Breast epithelium (tissue), 4 donors: ENCODE measurements at places on chromosomes 6 and 20. TPM values are rescaled to one million over a fixed set of nuclear protein-coding genes. Genes with fewer than 3 reads are reported as not detected.

The RAB44 gene
- total RNA-seq: under 0.01 TPM

The MAFB gene
- total RNA-seq: 43.9 TPM

GRCh38 chr6:123439371-123439770, 197.4 kb downstream of the TRDN start:
- DNase-seq: no peak

DNA sequence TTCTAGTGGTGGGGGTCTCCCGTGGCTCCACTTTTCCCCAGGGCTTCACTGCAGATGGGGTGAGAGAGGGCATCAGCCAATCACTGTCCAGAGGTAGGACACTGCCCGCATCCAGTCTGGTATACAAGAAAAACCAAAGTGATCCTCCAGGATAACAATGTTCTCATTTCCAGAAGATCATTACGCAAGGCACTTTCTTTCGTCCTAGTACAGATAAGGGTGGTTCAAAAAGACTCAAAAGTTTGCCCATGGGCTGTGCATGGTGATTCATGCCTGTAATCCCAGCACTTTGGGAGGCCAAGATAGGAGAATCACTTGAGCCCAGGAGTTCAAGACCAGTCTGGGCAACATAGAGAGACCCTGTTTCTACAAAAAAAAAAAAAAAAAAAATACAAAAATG, 16.4 kb downstream of the GMDS start:
- no peak for DNase-seq

DNA sequence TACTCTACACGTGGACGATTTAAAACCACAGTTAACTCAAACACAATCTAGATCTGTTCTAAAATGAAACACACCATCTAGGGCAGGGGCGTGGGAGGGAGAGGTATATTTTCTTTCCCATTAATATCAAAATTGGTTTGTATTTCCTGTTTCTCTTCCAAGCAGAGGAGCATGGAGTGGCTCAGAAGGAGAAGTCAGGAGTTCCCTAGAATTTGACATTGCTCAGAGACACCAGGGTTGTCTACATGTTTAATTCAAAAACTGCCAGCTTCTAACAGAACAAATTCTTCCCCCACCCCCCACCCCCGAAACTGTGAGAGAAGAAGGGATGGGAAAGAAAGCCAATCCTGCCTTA, 2.3 kb downstream of the PREX1 start:
- no peak for DNase-seq

GRCh38 chr6:132512342-132512637, 626 bp downstream of the STX7 start:
- no peak for DNase-seq

- no peak for DNase-seq
These were observed 502.1 kb upstream of the CDH4 start for GRCh38 chr20:60749804-60750602.

DNA sequence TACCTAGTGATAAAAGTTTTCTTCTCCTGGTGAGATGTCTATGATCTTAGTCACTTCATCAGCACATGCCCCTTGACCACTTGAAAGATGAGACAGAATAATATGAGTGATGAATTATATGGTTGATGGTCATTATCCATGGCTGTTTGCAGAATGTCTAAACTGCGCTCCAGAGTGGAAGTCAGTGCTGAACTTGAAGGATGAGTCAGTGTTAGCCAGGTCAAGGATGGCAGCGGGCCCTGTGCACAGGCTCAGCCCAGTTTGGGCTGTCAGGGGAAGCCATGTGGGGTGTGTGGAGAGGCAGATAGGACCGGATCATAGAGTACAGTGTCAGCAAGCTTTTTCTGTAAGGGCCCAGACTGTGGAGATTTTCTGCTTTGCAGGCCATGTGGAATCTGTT, 67.2 kb upstream of the KIF25 start:
- DNase-seq: no peak
